HFFc6 (cell line): ENCODE measurements at places on chromosomes 6 and 20.

DNA sequence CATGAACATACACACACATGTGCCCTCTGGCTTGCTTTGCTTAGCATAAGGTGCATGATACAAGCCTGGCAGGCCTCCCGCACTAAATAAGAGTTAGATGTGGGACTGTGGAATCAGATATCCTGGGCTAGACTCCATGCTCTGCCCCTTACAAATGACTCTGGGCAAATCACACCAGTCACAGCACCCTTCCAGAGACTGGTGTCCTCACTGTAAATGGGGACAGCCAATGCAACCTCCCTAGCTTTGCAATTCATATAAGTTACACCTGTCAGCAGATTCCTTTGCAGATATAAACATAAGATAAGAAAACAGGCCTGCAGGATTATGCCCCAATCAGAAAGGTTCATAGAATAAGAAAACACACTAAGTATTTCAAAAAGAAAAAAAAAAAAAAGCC lies 174.1 kb downstream of the PTPRT start:
- no peak for DNase-seq

GRCh38 chr20:57034001-57034400 lies 232.4 kb downstream of the BMP7 start:
- DNase-seq = peak; percentile 3

DNA sequence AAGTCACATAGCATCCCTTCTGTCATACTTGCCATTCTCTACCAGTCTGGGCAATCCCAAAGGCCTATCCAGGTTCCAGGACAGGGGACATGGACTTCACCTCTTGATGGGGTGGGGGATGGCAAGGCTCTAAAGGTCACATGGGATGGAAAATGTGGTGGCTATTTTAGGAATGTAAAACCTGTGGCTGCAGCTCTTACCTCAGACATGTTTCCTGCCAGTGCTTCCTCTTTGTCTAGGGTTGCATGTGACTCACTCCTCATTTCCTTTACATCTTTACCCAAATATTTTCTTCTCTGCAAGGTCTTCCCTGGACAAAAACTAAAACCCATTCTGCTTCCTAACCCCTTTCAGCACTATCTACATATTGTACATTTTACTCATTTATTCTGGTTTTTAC lies 135.7 kb downstream of the BTBD3 start:
- DNase-seq = peak; percentile 4

DNA sequence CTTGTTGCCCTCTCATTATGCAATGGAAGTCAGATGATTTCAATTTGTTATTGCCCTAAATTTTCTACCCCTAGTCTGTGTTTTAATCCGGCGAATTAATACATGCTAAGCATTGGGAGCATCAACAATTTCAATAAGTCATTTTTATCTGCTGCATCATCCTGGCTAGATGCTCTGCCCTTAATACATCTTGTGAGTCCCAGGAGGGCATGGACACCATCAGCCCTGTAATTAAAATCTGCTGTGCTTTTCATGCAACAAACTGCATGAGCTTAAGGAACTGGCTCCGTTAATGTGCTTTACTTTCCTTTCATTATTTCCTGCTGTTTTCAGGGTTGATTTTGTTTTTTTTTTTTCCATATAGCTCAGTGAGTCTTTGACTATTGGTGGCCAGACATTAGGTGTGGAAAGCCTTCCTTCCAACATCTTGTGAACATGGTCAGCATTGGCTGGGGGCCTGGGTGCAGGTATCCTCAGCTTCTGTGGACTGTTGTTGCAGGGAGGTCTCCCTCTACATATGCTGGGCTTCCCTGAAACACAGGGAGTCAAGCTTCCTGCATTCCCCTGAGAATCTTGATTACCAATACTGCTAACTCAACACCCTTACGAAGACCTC lies 8.5 kb upstream of the PBOV1 start:
- no peak for DNase-seq

DNA sequence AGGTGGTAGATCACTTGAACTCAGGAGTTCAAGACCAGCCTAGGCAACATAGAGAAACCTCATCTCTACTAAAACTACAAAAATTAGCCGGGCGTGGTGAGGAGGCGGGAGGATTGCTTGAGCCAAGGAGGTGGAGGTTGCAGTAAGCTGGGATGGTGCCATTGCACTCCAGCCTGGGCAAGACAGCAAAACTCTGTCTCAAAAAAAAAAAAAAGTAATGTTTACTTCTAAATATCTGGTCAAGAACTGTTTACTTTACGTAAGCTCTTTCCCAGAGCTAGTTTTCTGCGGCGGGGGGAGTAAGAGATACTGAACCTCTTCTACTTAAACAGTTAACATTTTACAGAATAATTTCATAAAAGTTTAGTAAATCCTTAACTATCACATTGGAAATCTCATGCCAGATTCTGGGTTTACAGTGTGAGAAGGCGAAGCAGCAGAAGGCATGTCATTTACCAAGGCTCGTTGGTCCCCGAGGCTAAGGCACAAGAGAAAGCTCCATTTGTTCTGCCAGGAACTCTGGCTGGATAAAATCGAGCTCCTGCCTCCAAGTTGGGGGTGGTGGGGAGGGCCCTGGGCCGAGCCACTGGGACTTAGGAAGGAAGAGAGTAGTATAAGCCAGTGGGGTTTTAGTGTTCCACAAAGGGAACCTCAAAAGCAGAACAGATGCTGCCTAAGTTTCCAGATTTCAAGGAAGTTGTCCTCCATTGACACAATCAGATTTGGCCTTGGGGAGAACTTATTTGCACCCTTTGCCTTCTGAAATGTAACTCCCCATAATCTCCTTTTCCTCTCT lies 41.7 kb downstream of the ARFGEF2 start:
- DNase-seq = no peak

GRCh38 chr6:33207552-33208090 lies 679 bp upstream of the RING1 start:
- DNase-seq = peak; percentile 24

GRCh38 chr6:2477666-2478065 lies 232.3 kb upstream of the GMDS start:
- DNase-seq = no peak

DNA sequence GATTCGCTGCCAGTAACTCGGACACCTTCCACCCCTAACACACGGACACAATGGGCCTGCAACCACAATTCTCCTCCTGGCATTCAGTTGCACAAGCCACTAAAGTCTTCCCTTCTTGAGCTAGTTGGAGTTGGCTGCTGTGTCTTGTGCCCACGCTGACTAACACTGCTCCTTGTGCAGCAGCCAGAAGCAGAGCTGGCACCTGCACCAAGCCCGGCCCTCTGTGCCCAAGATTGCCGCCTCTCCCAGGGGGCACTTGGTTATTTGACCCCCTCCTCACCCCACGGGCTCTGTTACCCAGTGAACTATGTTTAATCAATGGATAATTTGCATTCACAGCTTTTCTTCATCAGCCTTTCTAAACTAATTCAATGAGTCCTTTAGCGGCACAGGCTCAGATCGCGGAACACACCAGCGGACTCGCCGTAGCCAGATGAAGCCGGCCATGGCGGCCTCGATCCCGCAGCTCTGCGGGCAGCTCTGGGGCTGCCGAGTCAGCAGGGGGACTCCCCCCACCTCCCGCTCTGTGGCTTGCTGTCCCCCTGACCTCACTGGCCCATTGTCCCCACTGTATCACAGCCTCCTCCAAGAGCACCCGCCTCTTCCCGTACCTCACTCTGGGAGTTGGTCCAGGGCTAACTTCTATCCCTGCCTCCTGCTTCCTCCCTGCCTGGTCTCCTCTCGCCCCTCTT lies 94.8 kb upstream of the AFDN start:
- DNase-seq = no peak

DNA sequence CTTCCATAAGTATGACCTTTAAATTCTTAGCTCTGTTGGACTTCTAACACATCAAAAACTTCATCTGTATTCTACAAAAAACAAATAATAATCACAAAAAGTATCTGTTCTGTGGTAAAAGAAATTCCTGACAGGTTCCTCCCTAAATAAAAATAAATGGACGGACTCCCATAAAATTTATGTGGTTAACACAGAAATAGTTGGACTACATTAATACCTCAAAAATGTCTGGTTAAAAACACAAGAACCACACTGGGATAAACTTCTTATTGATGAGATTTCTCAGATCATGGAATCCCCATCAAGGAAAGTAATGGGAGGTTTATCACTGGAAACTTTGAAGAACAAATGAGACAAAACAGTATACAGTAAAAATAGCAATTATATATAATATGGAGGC lies 172.4 kb downstream of the MOXD1 start:
- peak; percentile 38 for DNase-seq

DNA sequence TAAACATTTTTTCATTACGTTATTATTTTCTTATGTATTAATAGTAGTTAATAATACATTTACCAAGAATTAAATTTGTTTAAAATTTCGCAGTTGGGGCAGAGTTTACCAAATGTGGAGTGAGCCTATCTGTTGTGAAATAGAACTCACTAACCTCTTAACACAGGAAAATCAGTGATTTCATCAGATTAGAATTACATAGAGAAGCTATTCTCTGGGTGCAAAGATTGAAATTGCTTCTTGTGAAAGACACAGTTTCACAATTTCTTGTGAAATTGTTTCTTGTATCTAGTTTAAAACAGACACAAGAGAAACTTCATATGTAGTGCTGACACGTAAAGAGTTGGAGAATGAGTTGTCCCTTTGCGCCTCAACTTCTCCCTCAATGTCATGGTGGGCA lies 69.4 kb upstream of the PRL start:
- no peak for DNase-seq

DNA sequence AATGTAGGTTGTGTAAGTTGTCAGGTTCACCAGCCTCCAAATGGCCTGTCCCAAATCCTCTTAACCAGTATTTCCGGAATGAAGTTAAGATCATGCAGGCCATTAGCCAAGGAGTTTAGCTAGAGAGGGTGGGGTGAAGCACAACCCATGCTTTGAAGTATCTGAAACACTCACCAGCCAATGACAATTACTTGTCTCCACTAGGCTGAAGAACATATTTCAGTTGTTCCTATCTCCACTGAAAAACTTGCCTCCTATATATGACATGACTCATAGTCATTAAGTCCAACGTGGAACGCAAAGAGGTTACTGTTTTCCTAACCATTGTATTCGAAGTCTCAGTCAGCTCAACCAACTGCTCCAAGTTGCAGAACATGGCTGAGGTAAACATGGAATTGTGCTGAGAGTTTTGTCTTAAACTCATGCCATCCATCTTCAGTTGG lies 37.4 kb upstream of the TNFAIP3 start:
- DNase-seq = no peak

- peak; percentile 32 for DNase-seq
Measured at GRCh38 chr6:1832844-1833787, 223.4 kb downstream of the FOXC1 start.

- DNase-seq = no peak
Measured at GRCh38 chr20:49627329-49627761, 59.4 kb upstream of the PTGIS start.

DNA sequence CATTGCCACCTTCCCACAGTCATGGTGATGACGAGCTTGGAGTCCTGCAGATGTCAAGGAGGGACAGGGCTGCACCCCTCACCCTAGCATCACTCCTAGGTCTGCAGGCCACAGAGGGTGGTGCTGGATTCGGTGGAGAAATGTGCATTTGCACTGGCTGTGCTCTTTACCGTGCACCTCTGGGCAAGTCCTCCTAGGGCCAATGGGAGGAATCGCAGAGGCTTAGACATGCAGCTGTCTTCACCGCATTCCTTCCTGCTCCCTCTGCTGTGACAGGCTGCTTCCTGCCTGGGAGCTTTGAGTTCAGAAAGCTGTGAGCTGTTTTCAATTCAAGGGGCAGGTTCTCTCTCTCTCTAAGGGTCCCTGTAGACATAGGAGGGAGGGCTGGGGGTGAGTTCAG lies 85.1 kb downstream of the EDN3 start:
- no peak for DNase-seq

DNA sequence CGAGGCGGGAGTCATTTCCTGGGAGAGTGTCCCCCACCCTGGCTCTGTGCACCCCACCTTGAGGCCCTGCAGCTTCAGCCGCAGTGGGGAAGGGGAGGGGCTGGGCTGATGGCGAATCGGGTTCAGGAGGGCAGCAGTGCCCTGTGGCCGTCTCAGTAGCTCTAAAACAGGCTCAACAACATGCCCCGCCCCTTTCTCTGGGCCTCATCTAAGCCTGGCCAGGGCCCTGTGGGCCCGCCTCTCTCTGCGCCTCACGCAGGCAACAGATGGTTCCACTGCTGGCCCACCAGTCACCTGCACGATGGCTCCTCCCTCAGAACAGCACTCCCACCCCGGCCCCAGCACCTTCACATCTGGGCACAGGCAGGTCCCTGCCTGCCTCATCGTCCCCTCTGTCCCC lies 30.2 kb downstream of the CHRNA4 start:
- DNase-seq = no peak

DNA sequence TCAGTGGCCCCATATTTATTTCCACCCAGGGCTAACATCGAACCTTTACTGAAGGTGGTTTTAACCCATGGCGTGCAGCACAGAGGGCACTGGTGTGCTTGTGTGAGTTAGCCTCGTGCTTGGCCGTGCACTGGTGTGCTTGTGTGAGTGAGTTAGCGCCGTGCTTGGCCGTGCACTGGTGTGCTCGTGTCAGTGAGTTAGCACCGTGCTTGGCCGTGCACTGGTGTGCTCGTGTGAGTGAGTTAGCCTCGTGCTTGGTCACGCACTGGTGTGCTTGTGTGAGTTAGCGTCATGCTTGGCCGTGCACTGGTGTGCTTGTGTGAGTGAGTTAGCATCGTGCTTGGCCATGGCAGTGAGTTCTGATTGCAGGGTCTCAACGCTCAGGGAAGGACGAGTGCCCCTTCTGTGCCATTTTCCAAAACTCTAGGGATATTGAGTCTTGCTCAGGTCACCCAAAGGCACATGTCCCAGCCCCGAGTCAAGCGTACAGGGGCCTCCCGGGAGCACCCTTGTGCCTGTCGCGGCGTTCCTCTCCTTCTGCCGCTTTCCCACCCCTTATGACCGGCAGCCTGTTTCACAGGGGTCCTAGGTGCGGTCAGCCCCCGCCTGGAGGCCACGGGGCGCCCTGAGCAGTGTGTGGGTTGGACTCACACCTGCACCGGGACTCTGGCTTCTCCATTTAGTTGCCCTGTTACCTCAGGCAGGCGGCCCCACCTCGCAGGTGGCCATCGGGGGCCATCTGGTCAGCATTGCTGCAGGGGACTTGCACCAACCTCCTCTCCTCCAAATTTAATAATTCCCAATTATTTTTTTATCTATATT lies 399.1 kb downstream of the CDH4 start:
- DNase-seq = no peak
